ENCODE measurements at places on chromosomes 7 and 10.
A peak's percentile ranks its signal among the peaks of the same experiment; 100 is the strongest.

DNA sequence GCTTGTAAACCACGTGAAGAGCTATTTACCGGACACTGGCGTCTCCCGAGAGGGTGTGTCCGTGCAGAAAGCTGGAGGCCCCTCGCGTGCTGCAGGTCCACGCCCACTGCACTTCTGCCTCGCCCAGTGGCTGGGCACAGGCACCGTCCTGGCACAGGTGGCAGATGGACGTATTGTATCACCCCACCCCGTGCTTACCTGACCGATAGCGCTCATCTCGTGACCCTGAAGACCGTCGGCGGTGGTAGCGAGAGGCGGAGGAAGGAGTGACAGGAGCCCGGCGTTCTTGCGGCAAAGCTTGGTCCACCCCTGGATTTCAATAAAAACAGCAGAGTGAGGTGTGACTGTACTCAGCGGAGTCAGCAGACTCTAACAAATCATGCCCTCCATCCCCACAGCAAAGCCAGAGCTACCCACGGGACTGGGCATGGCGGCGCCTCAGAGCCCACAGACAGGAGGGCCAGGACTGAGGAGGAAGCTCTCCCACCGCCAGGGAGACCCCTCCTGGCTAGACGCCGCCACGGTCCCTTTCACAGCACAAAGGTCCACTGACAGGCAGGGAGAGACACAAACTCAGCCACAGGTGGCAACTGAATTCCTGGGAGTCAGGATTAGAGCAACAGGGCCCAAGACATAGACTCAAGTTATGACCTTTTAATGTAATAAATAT lies 217.1 kb downstream of the DIP2C start:
- peaks cover 4% of the 10 kb centered on the region for H3K27me3 ChIP-seq
- peaks cover 3% of the 10 kb centered on the region for H3K36me3 ChIP-seq
- DNase-seq, result no peak
- peaks cover 15% of the 10 kb centered on the region for H3K4me1 ChIP-seq

DNA sequence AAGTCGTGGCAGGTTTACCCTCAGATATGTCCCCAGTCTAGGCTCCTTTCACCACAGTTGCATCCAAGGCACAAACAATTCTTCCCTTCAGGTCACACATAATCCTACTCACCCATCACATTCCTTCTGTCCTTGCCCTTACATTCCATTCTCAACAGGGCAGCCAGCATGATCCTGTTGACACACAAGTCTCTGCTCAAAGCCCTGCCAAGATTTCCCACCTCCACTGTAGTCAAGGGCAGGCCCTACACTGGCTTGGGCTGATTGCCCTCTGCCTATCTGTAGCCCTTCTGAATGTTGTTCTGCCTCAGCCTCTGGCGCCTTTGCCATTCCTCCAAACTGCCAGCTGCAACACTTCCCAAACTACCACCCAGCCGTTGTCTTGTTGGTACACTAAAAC lies 187.9 kb upstream of the AKR1E2 start:
- no peak overlapping the region for H3K27ac ChIP-seq
- DNase-seq, result no peak
- no peak overlapping the region for H3K4me3 ChIP-seq
- H3K27me3 ChIP-seq, result peaks cover 4% of the 10 kb centered on the region

DNA sequence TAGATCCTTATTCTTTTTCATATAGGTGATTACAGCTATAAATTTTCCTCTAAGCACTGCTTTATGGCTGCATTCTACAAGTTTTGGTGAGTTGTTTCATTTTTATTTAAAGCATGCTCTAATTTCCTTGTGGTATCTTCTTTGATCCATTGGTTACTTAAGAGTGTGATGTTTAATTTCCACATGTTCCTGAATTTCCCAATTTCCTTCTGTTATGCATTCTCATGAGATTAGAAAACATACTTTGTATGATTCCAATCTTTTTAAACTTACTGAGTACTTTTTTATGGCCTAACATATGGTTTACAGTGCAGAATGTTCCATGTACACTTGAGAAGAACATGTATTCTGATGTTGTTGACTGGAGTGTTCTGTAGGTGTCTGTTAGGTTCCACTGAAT lies 53.4 kb downstream of the MYL10 start:
- H3K36me3 ChIP-seq, result no peaks in the 10 kb centered on the region
- no peak overlapping the region for H3K4me3 ChIP-seq
- no peak for DNase-seq
- H3K27me3 ChIP-seq, result peaks cover 21% of the 10 kb centered on the region
- H3K27ac ChIP-seq, result no peak overlapping the region

DNA sequence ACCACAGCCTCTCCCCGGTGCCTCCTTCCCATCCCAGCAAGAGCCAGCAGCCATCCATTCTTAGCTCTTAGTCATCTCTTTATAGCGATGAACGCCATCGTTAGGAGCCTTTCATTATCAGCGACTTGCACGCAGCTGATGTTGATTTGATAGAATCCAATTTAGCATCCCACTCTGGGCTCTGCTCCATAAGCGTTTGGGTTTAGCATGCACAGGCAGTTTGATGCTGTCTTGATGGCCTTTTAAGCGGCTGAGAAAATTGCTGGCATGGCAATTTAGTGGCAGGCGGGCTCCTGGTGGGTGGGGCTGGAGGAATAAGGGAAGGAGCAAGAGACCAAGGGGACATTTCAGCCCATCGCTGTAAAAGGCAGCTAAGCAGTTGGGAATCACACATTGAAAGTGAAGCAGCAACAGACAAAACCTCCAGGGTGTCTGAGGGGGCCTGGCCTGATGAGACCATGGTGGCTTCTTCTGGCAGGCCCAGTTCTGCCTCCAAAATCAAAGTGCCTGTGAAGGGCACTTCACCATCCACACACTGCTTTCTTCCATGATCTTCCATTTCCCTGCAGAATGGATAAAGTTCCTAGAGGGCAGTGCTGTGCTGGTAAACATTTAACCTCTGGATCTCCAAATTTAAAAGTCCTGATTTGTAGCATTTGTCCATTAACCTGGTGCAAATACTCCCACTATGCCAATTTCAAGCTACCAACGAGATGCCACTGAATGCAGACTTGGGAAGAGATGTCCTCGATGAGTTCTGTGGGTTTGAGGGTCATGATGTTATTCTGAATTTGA lies 107.8 kb upstream of the PLXNA4 start:
- no peaks in the 10 kb centered on the region for H3K27me3 ChIP-seq
- DNase-seq, result no peak
- H3K27ac ChIP-seq, result no peak overlapping the region

- H3K36me3 ChIP-seq, result no peaks in the 10 kb centered on the region
- H3K4me1 ChIP-seq, result peaks cover 5% of the 10 kb centered on the region
- DNase-seq, result no peak
- H3K27me3 ChIP-seq, result peaks cover 28% of the 10 kb centered on the region
- H3K27ac ChIP-seq, result no peak overlapping the region
These were observed 40.8 kb downstream of the RBM20 start for GRCh38 chr10:110684800-110685446.

DNA sequence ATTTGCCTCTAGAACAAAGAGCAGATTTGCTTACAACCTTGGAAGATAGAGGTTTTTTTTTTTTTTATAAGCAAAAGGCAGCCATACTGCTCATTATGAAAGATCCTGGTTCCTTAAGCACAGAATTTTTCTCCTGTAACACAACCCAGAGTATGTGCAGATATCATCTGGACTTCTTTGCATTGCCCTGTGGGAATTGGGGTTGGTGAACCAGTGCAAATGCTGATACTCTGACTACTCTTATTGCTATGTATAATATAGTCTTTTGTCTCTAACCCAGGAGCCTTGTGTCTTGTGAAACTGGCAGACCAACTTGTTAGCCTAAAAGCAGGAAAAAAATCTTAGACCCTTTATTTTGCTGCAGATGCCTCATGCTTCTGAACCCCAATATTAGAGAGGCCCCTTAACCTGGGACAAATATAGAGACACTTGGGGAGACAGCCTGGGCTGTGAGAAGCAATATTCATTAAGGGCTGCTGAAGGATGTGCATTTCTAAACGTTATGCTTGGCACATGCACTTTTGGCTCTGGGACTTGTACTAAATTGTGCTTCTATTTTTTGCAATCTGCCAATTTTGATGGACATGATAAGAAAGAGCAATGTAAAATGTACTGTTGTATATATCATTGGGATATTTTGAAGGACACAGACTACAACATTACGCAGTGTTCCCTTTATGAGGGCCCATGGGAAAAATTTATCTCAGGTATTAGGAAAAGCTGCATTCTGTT lies 78.9 kb downstream of the ANLN start:
- H3K27ac ChIP-seq, result no peak overlapping the region
- peaks cover 11% of the 10 kb centered on the region for H3K27me3 ChIP-seq
- peaks cover 6% of the 10 kb centered on the region for H3K4me1 ChIP-seq
- DNase-seq, result no peak

- DNase-seq, result no peak
- H3K27me3 ChIP-seq, result no peaks in the 10 kb centered on the region
- peaks cover 2% of the 10 kb centered on the region for H3K4me1 ChIP-seq
- H3K4me3 ChIP-seq, result no peak overlapping the region
These were observed 35.4 kb downstream of the CTTNBP2 start for GRCh38 chr7:117837841-117838240.

GRCh38 chr7:131359136-131359776 lies 31.6 kb downstream of the MKLN1 start:
- H3K36me3 ChIP-seq, result peaks cover 10% of the 10 kb centered on the region
- H3K27me3 ChIP-seq, result no peaks in the 10 kb centered on the region
- peaks cover 36% of the 10 kb centered on the region for H3K4me1 ChIP-seq
- H3K27ac ChIP-seq, result no peak overlapping the region

DNA sequence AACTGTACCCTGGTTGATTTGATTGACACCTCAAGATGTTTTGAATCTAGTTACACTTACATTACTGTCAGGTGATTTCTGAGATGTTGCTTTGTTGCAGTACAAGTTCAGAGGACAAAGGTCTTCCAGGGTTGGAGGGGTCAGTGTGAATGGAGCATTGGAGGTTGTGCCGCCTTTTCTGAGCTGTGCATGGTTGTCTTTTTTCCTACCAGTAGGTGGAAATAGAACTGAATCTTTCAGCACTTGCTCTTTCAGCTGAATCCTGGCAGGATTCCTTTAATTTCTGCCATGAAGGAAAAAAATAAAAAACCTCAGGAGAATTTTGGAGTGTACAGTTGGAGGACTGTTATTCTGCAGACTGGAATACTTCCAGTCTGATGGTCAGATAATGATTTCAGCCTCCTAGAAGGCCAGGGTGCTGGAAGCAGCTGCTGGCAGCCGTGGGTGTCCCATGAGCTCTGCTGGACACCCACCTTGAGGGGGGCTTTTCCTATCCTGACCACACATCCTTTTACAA lies 82.7 kb downstream of the PLCE1 start:
- H3K27ac ChIP-seq, result no peak overlapping the region
- no peaks in the 10 kb centered on the region for H3K36me3 ChIP-seq
- H3K4me1 ChIP-seq, result no peaks in the 10 kb centered on the region
- no peak for DNase-seq
- no peak overlapping the region for H3K4me3 ChIP-seq
- no peaks in the 10 kb centered on the region for H3K27me3 ChIP-seq

- H3K4me1 ChIP-seq, result peaks cover 2% of the 10 kb centered on the region
- H3K36me3 ChIP-seq, result peaks cover 19% of the 10 kb centered on the region
- no peak for DNase-seq
- H3K4me3 ChIP-seq, result no peak overlapping the region
These were observed 68.1 kb downstream of the TRRAP start for GRCh38 chr7:98946389-98946788.

- H3K4me3 ChIP-seq, result peak overlapping the region; percentile 79
- no peaks in the 10 kb centered on the region for H3K27me3 ChIP-seq
- H3K36me3 ChIP-seq, result peaks cover 22% of the 10 kb centered on the region
- DNase-seq, result no peak
These were observed 9.7 kb downstream of the MDFIC start for GRCh38 chr7:114931656-114932011.

DNA sequence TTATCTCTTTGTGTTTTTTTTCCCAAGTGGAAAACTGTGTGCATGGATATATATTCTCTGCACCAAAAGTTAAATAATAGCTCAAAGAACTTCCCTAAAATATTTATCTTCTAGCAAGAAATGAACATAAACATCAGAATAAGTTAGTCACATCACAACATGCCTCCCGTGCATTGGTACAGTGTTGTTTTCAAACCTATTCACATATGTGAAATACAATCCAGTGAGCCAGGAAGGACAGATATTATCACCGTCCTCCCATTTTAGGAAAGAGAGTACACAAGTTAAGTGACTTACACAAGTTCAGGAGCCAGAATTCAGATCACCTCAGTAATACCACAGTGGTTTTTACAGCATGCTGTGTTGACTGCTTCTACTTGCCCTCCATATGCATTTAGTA lies 22.2 kb downstream of the ARMH3 start:
- H3K27me3 ChIP-seq, result no peaks in the 10 kb centered on the region
- no peaks in the 10 kb centered on the region for H3K4me1 ChIP-seq
- H3K36me3 ChIP-seq, result peaks cover 18% of the 10 kb centered on the region
- H3K27ac ChIP-seq, result no peak overlapping the region
- no peak for DNase-seq

DNA sequence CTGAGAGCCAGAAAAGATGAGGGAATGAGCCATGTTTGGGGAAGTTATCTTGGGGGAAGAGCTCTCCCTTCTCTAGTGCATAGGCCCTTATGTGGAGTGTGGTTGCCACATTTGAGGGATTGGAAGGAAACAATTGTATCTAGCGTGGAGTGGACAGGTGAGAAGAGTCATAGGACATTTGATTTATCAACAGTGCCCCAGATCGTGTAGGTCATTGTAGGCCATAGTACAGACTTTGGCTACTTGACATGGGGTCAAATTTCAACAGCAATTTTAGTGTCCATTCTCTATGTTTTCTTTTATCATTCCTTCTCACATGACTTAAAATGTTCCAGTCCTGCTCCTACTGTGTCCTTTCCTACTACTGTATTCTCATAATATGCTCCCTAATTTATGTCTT lies 1182.8 kb downstream of the SORCS1 start:
- DNase-seq, result no peak
- no peaks in the 10 kb centered on the region for H3K36me3 ChIP-seq
- no peaks in the 10 kb centered on the region for H3K4me1 ChIP-seq
- H3K4me3 ChIP-seq, result no peak overlapping the region

DNA sequence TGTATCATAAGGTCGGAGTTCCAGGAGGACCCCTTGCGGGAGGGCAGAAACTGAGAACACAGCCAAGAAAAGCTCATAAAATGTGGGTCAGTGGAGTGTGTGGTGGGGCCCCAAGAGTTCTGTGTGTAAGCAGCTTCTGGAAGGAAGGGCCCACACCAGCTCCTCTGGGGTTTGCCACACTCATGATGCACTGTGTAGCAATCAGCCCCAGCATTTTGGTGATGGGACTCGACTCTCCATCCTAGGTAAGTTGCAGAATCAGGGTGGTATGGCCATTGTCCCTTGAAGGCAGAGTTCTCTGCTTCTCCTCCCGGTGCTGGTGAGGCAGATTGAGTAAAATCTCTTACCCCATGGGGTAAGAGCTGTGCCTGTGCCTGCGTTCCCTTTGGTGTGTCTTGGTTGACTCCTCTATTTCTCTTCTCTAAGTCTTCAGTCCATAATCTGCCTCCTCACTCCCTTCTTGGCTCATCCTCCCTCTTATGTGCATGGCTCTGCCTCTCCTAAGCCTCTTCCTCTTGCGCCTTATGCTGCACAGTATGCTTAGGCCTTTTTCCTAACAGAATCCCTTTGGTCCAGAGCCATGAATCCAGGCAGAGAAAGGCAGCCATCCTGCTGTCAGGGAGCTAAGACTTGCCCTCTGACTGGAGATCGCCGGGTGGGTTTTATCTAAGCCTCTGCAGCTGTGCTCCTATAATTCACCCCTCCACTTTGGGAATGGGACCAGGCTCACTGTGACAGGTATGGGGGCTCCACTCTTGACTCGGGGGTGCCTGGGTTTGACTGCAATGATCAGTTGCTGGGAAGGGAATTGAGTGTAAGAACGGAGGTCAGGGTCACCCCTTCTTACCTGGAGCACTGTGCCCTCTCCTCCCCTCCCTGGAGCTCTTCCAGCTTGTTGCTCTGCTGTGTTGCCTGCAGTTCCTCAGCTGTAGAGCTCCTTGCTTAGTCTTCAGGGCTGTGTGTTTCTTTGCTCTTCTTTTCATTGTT lies 17.8 kb downstream of the PRSS2 start:
- peaks cover 23% of the 10 kb centered on the region for H3K4me1 ChIP-seq
- H3K27me3 ChIP-seq, result no peaks in the 10 kb centered on the region
- H3K4me3 ChIP-seq, result peak overlapping the region; percentile 96
- DNase-seq, result no peak
- peak overlapping the region; percentile 99 for H3K27ac ChIP-seq
